Mesothelial cell of epicardium (in vitro differentiated cells): ENCODE measurements at places on chromosomes 4 and X.

- H3K27me3 ChIP-seq: peaks cover 84% of the 10 kb centered on the region
- peaks cover 12% of the 10 kb centered on the region for H3K36me3 ChIP-seq
- H3K4me1 ChIP-seq: peaks cover 38% of the 10 kb centered on the region
- DNase-seq: no peak
Measured at GRCh38 chr4:173530326-173531085, 477 bp upstream of the HAND2 start.

DNA sequence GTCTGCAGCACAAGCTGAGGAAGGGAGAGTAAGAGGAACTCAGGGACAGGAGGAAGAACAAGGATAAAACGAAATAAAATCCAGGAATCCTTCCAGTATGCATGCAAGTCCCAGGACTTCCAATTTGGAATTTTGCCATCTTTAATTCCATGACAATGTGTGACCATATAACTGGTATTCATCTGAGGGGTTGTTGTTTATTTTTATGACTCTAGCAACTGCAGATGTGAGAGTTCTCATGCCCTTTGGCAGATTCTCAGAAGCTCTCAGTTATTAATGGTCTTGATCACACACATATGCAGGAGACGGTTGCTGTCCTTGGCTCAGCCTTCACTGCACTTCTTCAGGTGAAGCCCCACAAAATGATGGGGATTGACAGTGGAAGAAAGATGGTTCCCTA lies 148.2 kb downstream of the SMIM20 start:
- no peak for DNase-seq
- H3K4me3 ChIP-seq: no peak overlapping the region
- H3K27me3 ChIP-seq: peaks cover 11% of the 10 kb centered on the region

DNA sequence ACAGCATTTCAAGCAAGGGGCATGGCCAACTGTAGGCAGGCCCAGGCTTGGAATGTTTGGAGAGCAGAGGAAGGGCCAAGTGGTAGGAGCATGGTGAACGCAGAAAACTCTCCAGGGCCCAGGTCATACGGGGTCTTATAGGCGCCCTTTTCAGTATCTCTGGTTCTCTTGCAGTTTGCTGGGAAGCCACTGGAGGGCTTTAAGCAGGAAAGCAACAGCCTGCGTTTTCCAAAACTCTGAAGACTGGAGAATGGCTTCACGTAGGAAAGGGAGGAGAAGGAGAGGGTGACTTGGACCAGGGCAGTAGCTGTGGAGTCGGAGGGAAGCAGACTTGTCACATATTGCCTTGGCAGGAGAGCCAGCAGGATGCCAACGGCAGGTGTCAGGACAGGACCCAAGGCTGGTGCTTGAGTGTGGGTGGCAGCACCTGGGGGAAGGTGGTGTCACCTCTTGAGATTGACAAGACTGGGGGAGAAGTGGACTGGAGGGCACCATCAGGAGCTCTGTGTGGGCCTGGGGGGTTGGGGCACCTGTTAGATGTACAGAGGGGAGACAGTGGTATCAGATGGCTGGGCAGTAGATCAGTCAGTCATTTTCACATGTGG lies 21.9 kb downstream of the TKTL1 start:
- peaks cover 2% of the 10 kb centered on the region for H3K4me1 ChIP-seq
- no peak overlapping the region for H3K27ac ChIP-seq
- no peaks in the 10 kb centered on the region for H3K36me3 ChIP-seq
- H3K4me3 ChIP-seq: no peak overlapping the region
- peaks cover 11% of the 10 kb centered on the region for H3K27me3 ChIP-seq
- DNase-seq: no peak

- H3K27ac ChIP-seq: no peak overlapping the region
- H3K4me1 ChIP-seq: peaks cover 4% of the 10 kb centered on the region
- DNase-seq: no peak
- H3K27me3 ChIP-seq: no peaks in the 10 kb centered on the region
Measured at GRCh38 chrX:21004835-21005234, 369.4 kb upstream of the CNKSR2 start.

GRCh38 chr4:77615153-77615552 lies 9.5 kb downstream of the CXCL13 start:
- H3K4me1 ChIP-seq: peaks cover 2% of the 10 kb centered on the region
- DNase-seq: no peak
- H3K27ac ChIP-seq: no peak overlapping the region

DNA sequence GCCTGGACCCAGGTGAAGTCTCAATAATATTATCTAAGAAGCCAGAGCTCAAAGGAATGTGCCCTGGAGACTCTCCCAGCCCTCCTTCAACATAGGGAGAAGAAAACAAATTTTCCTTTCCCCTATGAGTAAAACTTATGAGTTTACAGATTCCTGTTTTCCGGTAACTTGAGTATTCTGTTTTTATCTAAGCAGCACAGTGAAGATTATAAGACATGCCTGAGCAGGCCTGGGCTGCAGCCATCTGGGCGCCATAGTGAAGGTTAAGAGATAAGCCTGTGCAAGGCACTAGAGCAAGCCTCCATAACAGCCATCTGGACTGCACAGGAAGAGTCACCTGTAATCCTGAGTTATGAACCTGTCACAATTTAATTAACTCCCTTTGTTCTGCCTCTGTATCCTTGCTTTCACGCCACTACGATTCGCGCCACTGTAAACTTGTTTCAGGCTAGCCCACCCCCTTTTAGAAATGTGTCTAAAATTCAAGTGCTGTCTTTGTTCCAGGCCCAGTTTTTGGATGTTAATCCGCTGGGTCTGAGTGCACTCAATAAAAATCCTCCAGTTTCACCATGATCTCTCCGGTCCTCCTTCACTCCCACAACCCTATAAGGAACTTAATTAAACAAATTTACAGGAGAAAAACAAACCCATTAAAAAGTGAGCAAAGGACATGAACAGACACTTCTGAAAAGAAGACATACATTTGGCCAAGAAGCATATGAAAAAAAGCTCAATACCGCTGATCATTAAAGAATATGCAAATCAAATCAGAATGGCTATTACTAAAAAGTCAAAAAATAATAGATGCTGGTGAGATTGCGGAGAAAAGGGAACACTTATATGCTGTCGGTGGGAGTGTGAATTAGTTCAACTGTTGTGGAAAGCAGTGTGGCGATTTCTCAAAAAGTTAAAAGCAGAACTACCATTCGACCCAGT lies 189.5 kb downstream of the APBB2 start:
- H3K36me3 ChIP-seq: peaks cover 48% of the 10 kb centered on the region
- peaks cover 12% of the 10 kb centered on the region for H3K4me1 ChIP-seq
- H3K4me3 ChIP-seq: no peak overlapping the region
- H3K27ac ChIP-seq: no peak overlapping the region
- H3K27me3 ChIP-seq: no peaks in the 10 kb centered on the region

DNA sequence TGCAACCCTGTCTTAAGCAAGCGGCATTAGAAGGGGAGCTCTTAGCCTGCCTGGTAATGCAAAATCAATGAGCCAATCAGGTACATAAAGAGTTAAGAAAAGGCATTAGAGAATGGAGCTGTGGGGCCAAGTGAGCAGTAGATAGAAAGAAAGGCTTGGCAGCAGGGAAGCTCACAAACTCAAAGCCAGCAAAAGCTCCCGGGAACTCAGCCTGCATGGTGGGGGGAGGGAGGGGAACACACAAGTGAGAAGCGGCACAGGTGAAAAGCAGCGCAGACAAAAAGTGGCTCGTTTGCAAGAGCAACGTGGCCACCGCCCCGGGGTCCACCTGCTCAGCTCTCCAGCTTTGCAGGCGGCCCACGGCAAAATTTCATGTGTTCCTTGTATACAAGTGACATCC lies 818.5 kb downstream of the FAM133A start:
- no peaks in the 10 kb centered on the region for H3K27me3 ChIP-seq
- H3K36me3 ChIP-seq: peaks cover 2% of the 10 kb centered on the region
- H3K4me1 ChIP-seq: no peaks in the 10 kb centered on the region
- DNase-seq: no peak
- H3K4me3 ChIP-seq: no peak overlapping the region

GRCh38 chr4:93147524-93148212 lies 680.9 kb upstream of the ATOH1 start:
- H3K27me3 ChIP-seq: no peaks in the 10 kb centered on the region
- H3K4me1 ChIP-seq: peaks cover 30% of the 10 kb centered on the region
- no peak overlapping the region for H3K4me3 ChIP-seq
- DNase-seq: no peak
- no peak overlapping the region for H3K27ac ChIP-seq
- H3K36me3 ChIP-seq: no peaks in the 10 kb centered on the region
